ENCODE measurements at places on chromosomes 2 and 18. TPM values are rescaled to one million over a fixed set of nuclear protein-coding genes. Genes with fewer than 3 reads are reported as not detected.

DNA sequence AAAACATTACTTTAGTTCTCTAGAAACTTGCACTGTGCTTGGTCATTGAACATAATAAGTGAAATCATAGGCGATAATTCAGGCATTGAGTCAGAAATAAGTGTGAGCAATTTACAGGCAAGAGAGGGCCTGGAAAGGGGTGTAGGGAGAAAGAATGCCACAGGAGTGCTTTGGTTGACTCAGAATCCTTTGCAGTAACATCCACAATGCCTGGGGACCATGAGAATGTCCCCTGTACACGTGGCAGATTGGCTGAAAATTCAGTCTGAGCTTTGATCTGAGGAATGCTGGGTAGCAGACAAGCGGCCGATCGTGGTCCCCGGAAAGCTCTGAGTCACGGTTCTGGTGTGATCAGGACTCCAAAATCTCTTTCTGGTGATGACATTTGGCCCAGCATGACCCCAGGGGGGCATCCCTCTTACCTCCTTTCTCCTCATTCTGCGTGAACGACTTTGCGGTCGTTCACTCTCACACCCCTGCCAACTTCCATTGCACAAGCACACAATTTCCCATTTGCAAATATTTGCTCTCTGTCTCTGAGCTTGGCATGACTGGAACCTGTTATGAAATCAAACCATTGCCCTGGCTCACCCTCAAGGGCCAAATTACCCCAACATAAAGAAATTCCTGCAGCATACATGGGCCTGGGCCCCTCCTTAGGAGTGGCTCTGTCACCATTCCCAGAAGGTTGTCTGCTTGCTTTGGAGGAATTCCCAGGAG is 305.0 kb upstream of the EPAS1 start:
- no peaks in the 10 kb centered on the region for H3K27me3 ChIP-seq
- no peak for DNase-seq
- no peak overlapping the region for H3K4me3 ChIP-seq
- peaks cover 4% of the 10 kb centered on the region for H3K4me1 ChIP-seq

- peaks cover 3% of the 10 kb centered on the region for H3K4me1 ChIP-seq
- H3K27ac ChIP-seq: no peak overlapping the region
- peaks cover 4% of the 10 kb centered on the region for H3K27me3 ChIP-seq
- no peak overlapping the region for H3K4me3 ChIP-seq
Measured at GRCh38 chr2:112162341-112162740, 24.2 kb downstream of the FBLN7 start.

DNA sequence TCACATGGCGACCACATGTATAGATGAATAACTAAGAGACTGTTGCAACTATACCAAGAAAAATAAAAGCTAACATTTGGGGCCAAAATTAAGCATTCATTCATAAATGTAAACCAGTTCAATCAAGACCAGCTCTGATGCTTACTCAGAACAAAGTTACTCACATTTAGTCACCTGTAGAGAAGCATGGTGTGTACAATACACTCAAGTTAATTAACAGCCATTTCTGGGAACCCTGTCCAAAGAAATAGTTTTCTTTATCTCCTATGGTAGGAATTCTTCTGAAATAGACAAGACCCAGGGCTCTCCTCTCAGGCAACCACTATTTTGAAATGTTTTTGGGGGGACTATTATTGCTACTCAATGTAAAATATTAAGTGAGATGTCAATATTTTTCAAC is 1.6 kb downstream of the SCN3A start:
- no peak overlapping the region for H3K27ac ChIP-seq
- no peaks in the 10 kb centered on the region for H3K36me3 ChIP-seq
- DNase-seq: no peak
- no peak overlapping the region for H3K4me3 ChIP-seq
- H3K4me1 ChIP-seq: no peaks in the 10 kb centered on the region

DNA sequence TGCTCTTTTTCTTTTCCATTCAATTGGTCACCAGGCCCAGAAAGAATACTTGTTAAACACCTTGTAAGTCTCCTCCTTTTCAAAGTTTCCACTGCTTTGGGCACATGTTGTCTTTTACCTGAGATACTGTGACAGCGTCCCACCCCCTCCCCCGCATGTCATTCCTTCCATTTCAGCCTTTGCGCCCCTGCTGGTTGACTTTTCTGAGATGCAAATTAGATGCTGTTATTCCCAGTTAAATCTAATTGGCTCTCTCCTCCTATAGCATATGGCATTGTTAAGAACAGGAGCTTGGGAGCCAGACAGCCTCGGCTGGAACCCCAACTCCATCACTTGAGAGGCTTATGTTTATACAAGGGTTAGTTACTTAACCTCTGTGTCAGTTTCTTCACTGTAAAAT is 80.3 kb upstream of the GAREM1 start:
- H3K36me3 ChIP-seq: no peaks in the 10 kb centered on the region
- peaks cover 10% of the 10 kb centered on the region for H3K27me3 ChIP-seq
- no peak overlapping the region for H3K4me3 ChIP-seq
- H3K4me1 ChIP-seq: no peaks in the 10 kb centered on the region
- H3K27ac ChIP-seq: no peak overlapping the region

DNA sequence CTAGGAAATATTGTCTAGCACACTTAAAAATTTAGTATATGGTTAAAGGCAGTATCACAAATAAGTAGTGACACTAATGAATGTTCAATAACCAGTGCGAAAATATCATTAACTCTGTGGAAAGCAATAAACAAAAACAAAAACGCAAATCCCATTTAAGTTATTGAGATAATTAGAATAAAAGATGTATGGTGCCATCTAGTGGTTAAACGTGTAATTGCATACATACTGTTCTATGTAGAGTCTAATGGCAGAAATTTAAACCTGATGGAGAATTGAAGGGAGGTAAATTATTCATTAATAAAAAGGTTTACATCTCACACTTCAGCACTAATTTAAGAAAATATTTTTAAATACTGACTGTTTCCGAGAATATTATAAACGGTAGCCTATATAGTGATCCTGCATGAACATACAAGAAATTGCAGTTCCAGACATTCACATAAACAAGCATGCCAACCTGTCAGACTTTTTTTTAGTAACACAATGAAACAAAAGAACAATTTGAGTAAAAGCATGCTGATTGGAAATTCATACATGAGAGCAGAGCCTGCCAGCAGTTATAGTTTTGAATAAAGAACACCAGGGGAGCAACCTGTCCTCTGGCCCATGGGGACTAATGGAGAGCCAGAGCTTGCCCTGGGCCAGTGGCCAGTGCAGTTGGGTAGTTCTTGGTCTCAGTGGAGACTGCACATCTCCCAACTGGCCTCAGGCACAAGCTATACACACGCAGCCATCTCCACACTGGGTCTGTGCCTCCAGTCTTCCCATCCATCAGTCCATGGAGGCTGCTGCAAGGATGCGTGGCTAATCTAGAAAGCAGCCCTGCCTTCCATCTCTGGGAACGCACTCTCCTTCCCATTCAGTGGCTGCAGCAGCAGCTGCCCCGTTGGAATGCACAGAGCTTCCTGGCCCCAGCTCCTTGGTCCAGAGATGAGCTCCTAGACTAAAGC is 28.0 kb downstream of the GCG start:
- no peak overlapping the region for H3K27ac ChIP-seq
- H3K4me3 ChIP-seq: no peak overlapping the region
- H3K27me3 ChIP-seq: no peaks in the 10 kb centered on the region
- no peaks in the 10 kb centered on the region for H3K36me3 ChIP-seq

DNA sequence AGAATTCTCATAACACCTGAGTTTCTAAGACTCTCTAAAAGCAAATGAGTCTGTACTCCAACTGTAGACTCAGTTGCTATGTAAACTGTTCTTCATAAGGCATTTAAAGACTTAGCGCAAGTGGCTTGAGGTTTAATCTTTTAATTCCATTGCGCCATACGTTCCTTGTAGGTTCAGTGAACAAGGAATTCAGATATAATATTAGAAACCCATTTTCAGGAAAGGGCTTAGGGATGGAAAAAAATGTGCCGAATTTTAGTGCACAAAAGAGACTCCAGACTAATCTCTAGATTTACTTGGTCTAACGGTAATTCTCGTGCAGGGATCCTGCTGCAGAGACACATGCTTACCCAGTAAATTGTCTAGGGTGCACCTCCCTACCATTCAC is 268.9 kb upstream of the TANK start:
- no peaks in the 10 kb centered on the region for H3K27me3 ChIP-seq
- no peak overlapping the region for H3K27ac ChIP-seq
- DNase-seq: no peak
- H3K4me1 ChIP-seq: no peaks in the 10 kb centered on the region

DNA sequence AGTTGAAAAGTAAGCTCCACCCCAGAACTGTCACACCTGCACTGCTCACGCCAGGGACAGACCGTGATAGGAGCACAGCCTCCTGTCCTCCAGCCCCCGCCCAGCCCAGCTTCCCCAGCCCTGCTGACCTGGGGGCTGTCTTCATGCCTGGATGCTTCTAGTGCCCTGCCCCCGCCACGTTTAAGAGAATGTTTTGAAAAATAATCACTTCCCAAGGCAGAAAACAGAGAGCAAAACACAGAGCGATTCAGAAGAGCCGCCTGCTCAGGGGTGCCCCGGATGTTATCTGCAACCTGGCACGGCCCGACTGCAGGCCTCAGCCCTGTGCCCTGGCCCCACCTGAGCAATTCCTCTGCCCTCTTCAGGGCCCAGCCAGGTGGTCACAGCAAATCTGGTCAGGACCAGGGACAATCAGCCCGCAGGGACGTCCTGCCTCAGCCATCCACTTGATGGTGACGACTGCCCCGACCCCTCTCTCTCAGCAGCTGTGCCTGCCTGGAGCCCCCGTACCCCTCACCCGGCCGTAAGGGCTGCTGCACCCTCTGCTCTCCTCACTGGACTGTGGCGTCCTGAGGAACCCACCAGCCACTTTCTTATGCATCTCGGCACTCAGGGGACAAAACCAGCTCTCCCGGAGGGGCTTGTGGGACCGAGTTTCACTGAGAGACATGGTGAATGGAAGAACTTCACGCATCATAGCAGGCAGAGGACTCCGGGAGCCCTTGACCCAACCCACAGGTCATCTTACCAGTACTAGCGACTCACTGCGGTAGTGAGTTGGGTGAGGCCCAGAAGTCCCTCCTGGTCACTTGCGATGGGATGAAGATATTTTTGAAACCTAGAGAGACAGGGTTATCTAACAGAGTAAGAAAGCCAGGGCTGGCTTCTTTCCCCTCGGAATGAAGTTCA is 30.2 kb downstream of the ADI1 start:
- H3K36me3 ChIP-seq: no peaks in the 10 kb centered on the region
- no peak overlapping the region for H3K27ac ChIP-seq
- no peak for DNase-seq
- no peak overlapping the region for H3K4me3 ChIP-seq
- no peaks in the 10 kb centered on the region for H3K27me3 ChIP-seq
- H3K4me1 ChIP-seq: no peaks in the 10 kb centered on the region

DNA sequence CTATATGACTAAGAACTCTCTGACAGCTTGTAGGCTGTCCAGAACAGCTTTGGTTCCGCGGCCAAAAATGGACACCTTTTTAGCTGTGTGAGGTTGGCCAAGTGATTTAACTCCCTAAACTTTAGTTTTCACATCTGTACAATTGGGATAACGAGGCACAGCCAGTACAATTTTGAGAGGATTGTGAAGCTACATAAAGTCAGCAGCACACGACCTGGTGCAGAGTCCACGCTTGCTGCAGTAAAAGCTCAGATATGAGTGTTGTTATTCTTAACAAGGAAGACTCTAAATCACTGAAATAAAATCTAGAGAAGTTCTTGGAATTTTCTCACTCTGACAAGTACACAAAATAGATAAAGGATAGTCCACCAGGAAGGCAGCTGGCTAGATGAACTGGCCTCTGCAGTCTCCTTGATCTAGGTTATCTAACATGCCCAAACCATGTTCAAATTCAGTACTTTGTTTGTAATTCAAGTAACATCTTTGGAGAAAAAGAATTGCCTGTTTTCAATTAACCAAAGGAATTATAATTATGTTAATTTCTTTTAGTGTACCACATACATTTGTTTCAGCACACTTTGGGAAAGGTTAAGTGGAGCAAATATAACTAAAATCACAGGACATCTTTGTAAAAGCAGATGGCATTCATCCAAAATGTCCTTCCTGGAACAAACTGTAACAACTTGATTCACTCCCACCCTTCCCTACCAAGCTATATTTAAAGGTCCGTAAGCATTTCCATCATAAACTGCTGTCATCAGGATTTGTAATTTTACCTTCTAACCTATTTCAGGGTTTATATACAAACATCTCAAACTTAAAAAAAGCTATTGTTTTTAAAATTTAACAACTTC is 201.7 kb upstream of the STK17B start:
- H3K4me3 ChIP-seq: no peak overlapping the region
- no peak for DNase-seq
- no peaks in the 10 kb centered on the region for H3K27me3 ChIP-seq
- no peaks in the 10 kb centered on the region for H3K4me1 ChIP-seq
- no peak overlapping the region for H3K27ac ChIP-seq

DNA sequence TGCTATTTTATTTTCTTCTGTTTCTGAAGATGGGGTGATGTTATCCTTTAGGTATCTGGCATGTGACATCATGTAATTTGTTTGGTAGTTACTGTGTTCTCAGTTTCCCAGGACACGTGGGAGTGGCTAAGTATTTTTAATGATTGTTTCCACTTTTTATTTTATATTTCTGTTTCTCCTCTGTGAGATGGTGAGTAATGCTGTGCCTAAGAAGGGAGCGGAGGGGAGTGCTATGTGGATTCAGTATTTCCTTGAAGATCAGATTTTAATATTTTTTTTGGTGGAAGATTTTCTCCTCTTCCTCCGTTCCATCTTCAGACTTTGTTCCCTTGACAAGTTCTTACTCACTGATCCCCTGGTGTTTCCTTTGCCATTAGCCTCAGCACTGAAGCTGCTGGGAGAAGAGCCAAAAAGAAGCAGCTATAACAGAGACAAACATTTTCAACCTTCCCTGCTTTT is 180.0 kb upstream of the MMADHC start:
- no peak overlapping the region for H3K27ac ChIP-seq
- no peak for DNase-seq
- no peaks in the 10 kb centered on the region for H3K27me3 ChIP-seq
- H3K4me3 ChIP-seq: no peak overlapping the region

DNA sequence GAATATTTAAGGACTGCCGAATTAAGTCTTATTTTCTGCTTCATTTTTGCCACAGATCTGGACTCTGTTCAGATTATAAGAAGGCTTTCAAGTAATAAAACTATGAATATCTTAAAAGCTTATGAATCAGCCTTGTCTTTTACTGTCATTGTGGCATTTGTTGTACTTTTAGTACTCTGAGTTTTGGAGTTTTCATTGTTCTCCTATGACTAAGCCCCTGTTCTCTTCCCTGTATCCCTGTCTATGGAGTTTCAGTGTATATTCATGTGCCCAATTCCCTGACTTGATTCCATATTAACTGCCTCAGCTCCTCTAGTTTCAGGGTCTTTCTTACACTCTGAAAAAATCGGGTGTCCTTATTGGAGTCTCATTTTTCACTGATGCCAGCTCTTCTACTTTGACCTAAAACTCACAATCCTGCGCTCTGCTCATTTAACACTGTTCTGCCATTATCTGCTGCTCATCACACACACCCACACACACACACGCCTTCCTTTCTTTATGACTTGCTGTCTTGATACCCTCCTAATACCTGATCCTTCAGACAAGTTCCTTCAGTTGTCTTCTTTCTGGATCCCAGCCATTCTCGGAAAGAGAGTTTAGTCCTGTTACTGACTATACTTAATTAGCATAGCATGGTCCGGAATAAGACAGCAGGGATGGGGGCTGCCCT is 511.8 kb downstream of the CPS1 start:
- no peak overlapping the region for H3K4me3 ChIP-seq
- no peaks in the 10 kb centered on the region for H3K36me3 ChIP-seq
- no peak for DNase-seq
- no peaks in the 10 kb centered on the region for H3K4me1 ChIP-seq
- no peaks in the 10 kb centered on the region for H3K27me3 ChIP-seq

Gene CRIM1
- total RNA-seq: 4.2 TPM

Gene CDK15
- total RNA-seq: not detected

Gene AQP12A
- not detected for total RNA-seq

Measured in T-cell (primary cell).